ENCODE measurements at places on chromosomes 5 and 9.

- DNase-seq, result no peak
Observed at GRCh38 chr9:114676901-114677300, 5.1 kb downstream of the TEX48 start.

DNA sequence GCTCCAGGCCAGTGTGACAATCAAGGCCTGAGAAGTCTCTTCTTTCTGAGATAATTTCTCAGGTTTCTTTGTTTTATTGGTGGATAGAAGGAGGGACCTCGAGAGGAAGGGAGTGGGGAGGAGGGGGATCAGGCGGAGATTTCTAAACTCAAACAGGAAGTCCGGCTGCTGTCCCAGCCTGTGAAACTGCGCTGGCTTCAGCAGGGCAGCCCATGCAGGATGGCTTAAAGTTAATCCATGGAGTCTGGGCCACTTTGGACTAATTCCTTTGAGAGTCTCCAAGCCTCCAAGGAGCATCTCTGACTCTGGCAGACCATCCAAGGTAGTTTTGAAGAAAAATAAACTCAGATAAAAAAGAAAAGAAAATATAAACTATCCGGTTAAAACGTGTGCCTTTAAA lies 378.5 kb downstream of the MLLT3 start:
- DNase-seq, result no peak

- DNase-seq, result no peak
Observed at GRCh38 chr9:557601-558201, 283.8 kb upstream of the DMRT1 start.

DNA sequence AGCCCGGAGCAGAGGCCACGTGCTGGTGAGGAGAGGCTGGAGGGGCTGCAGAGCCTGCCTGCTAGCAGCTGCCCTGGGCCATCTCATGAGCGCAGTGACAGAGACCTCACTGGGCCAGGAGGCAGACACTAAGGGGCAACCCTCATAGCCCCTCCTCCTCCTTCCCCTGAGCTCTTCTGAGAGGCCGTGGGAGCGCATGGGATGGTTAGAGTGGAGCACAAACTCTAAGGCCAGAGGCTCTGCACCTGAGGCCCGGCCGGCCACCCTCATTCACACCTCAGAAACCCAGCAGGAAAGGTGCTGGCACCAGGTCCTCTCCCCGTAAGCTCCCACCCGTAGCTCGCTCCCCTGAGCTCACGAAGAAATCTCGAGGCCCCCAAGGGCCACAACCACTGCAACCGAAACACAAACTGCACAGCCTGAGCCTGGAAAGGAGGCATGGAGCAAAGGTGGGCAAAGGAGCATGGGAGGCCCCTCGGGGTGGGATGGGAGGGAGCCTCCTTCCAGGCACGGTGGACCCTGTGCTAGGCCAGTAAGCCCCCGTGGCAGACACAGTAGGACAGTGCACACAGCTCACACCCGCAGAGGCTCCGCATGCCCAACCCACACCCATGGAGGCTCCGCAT lies 17.7 kb downstream of the CAMSAP1 start:
- no peak for DNase-seq

DNA sequence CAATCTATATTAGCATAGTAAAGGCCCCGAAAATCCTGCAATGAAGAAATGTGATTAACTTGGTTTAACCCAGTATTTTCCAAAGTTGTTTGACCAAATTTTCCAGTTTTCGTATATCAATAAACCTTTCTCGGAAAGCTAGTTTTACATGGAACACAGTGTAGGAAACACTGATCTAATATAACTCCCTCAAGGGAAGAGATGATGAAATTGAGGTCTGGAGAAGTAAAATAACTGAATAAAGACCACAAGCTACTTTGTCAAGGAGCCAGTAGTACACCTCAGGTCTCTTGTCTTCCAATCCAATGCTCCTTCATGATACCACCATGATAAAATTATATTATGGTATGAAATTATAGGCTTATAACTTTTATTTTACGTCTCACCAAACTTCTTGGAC lies 118.1 kb upstream of the TARS1 start:
- DNase-seq, result no peak

DNA sequence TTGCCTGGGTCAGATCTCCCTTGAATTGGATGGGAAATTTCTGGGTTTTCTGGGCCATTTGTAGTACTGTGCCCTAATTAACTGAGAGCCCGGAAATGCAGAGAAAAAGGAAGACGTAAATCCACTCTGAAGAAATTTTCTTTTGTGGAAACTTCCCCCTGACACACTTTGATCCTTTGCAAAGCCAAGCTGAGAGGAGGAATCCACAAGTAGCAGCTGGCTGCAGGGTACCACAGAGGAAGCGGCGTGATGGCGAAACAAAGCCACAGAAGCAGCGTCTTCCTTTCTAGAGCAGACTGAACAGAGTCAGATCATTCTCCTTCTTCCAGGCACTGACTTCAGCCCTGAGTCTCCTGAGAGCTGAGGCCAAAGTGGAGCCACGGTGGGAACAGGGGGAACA lies 47.1 kb upstream of the ZNF354A start:
- DNase-seq, result no peak

All from stimulated activated CD8-positive, alpha-beta memory T cell treated with anti-CD3 and anti-CD28 coated beads, Interleukin-2, amount 100 ng/mL, for 48 hours (primary cell).